Right cardiac atrium (tissue), 5 donors: ENCODE measurements at places on chromosomes 11 and 22. TPM values are rescaled to one million over a fixed set of nuclear protein-coding genes. Genes with fewer than 3 reads are reported as not detected.

The RPLP2 gene
- 1,126 TPM for total RNA-seq

- peak; percentile 83 for DNase-seq
Measured at GRCh38 chr11:34358258-34358727, 483 bp upstream of the ABTB2 start.

DNA sequence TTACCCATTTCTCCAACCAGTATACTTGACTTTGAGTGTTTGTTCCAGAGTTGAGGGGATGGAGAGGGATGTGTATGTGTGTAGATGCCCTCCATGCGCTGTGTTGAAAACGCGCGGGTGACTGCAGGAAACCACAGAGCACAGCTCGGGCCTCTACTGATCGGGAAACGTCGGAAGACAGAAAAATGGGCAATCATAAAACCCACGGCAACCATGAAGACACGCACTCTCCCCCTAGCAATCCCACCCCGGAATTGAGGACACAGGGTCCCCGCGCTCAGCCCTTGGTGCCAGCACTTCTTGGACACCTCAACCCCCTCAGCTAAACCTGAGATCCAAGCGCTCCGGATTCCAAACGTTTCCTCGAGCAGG lies 251 bp upstream of the UQCC3 start:
- no peak for DNase-seq

GRCh38 chr11:1382831-1383607 lies 6.7 kb upstream of the BRSK2 start:
- DNase-seq, result peak; percentile 87

- no peak for DNase-seq
Measured at GRCh38 chr22:46299101-46299500, 2.4 kb downstream of the GTSE1 start.

GRCh38 chr11:130571519-130571918 lies 123.1 kb downstream of the ADAMTS15 start:
- DNase-seq, result no peak

DNA sequence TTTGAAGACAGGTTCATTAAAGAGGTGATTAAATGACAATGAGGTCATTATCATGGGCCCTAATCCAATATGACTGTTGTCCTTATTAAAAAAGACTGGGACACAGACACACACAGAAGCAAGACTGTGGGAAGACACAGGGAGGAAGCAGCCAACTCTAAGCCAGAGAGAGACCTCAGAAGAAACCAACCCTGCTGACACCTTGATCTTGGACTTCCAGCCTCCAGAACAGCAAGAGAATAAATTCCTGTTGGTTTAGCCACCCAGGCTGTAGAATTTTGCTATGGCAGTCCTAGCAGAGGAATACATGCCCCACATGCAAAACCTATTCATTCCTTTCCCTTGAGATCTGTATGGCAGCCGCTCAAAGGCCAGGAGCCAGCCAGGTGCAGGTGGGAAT lies 35.6 kb upstream of the CACNG2 start:
- DNase-seq, result no peak

GRCh38 chr22:50267591-50268390 lies 2.4 kb downstream of the MAPK11 start:
- DNase-seq, result peak; percentile 74

The FAM227A gene
- total RNA-seq, result 1.2 TPM

- DNase-seq, result no peak
Measured at GRCh38 chr22:16963189-16963945, 44.7 kb downstream of the GAB4 start.

DNA sequence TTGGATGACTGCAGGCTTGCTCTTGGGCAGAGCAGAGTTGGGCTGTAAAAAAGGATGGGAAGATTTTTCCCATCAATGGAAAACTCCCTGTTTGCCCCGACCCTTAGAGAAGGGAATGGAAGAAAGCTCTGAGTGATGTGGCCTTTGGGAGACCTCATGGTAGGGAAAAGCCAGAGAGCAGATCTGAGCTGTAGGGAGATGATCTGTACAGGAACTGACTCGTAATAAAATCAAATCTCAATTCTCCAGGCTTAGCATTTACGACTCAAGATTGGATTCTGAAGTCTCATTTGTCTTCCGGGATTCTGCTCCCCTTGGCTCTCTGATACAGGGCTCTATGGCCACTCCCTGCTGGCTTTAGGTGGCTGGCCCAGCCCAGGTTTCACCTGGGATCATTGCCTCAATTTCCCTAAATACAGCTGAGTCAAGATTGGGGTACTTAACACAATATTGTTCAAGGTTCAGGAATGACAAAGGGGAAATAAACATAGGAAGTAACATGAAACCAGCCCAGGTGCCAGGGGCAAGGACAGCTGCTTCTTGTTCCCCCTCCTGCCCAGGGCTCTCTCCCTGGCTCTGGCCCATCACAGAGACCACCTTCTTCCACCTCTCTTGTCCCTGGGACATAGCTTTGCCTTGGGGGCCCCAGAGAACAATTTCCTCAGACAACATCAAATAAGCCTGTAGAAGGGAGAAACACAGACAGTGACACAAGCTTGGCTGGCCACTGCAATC lies 38.4 kb upstream of the THY1 start:
- no peak for DNase-seq

GRCh38 chr22:44460691-44461375 lies 37.2 kb downstream of the RTL6 start:
- DNase-seq, result no peak

- DNase-seq, result no peak
Measured at GRCh38 chr11:40508303-40508702, 951.1 kb downstream of the LRRC4C start.

- peak; percentile 63 for DNase-seq
Measured at GRCh38 chr11:64258946-64259532, 7.7 kb downstream of the PLCB3 start.

- DNase-seq, result no peak
Measured at GRCh38 chr11:121082219-121082618, 18.8 kb upstream of the TECTA start.

The DCHS1 gene
- 16.6 TPM for total RNA-seq

The TRIM51G gene
- total RNA-seq, result not detected

- DNase-seq, result no peak
Measured at GRCh38 chr11:59010708-59011107, 71.4 kb downstream of the GLYATL1 start.

- no peak for DNase-seq
Measured at GRCh38 chr11:113417428-113417827, 29.8 kb downstream of the ANKK1 start.

GRCh38 chr11:130916238-130916855 lies at the start of gene SNX19:
TSS of gene SNX19 (minus strand) at chr11:130916479. CDS start at chr11:130915939, 540 bp downstream.
- DNase-seq, result peak; percentile 98

GRCh38 chr22:37336579-37336978 lies 54.3 kb downstream of the CYTH4 start:
- DNase-seq, result no peak

The IGF2 gene
- 40.2 TPM for total RNA-seq

DNA sequence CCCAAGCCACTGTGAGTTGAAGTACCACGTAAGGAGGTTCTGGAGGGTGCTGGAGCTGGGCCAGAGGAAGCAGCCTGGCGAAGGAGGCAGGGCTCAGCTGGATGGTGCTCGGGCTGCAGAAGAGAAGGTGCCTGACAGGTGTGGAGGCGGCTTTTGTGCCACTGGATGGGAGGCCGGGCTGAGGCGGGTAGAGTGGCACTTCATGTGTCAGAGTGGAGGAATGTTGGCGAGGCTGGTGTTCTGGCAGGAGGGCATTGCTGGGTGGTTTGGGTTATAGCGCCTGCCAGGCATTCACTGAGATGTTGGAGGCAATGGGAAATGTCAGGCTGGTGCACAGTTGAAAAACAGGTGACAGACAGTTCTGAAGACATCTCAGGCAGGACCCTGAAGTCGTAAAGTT lies 24.2 kb downstream of the UBE2L3 start:
- peak; percentile 66 for DNase-seq

DNA sequence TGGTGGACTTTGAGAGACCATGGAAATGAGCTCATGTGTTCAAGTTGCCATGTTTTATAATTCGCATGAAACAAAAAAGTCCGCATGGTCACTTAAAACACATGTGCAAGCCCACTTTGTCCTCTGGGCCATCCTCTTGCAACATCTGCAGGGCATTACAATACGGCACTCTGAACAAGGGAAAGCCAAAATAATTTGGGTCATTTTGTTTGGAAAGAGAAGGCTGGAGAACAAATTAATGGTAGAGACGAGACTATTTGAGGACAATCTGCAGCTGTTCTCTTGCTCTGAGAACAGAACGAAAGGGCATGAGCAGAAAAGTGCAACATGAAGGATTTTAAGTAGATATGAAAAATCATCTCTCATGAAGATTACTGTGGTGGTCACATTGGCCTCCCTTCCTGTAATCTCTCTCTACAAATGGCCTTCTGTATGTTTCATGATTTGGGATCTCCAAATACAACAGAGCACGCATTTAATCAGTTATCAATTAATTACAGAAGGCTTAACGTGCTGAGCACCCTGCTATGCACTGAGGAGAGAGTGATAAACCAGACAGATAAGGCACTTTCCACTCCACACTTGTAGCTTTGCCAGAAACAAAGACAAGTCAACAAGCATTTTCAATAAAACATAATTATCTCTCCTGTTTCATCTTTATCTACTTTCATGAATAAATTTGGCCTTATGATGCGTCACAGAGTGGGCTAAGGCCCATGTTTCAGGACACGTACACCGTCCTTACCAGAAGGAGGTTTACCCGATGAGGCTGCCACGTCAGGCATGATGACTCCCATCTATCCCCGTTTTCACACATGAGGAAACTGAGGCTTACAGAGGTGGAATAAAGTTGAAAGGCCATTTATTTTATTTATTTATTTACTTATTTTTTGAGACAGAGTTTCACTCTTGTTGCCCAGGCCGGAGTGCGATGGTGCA lies 384.1 kb downstream of the LARGE1 start:
- DNase-seq, result no peak

The BCO2 gene
- 147 TPM for total RNA-seq

DNA sequence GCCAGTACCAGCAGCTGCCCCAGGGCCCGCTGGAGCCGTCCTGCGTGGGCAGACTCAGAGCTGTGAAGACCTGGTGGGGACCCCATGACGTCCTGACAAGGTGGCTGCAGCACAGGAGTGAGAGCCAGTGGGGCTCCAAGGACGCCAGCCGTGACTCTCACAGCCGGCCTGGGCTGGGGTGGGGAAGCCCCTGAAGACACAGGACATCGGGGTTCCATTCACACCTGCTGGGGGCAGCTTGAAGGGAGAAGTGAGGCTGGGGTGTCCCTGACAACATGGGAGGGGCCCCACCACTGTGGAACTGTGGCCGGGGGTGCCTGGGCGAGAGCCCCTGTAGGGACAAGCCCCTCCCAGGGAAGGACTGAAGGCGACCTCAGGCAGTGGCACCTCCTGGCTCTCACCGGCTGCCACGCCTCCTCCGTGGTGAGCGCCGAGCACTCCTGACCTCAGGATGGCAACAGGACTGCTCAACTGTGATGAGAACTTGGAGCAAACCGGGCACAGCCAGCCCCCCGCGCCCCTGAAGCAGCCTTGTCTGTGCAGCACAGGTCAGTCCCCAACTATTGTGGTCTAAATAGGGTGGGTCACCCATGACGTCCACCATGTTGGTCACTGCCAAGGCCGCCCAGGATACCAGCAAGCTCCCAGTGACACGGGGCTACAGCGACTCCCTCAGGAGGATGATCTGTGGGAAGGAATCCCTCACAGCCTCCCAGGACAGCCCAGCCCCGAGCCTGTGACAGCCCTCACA lies 22.7 kb upstream of the IL17REL start:
- no peak for DNase-seq

The APOL4 gene
- not detected for total RNA-seq

The CRYBB3 gene
- total RNA-seq, result not detected

GRCh38 chr11:28730889-28731288 lies 622.7 kb downstream of the METTL15 start:
- DNase-seq, result no peak

- DNase-seq, result no peak
Measured at GRCh38 chr11:108618529-108618928, 25.0 kb upstream of the EXPH5 start.

DNA sequence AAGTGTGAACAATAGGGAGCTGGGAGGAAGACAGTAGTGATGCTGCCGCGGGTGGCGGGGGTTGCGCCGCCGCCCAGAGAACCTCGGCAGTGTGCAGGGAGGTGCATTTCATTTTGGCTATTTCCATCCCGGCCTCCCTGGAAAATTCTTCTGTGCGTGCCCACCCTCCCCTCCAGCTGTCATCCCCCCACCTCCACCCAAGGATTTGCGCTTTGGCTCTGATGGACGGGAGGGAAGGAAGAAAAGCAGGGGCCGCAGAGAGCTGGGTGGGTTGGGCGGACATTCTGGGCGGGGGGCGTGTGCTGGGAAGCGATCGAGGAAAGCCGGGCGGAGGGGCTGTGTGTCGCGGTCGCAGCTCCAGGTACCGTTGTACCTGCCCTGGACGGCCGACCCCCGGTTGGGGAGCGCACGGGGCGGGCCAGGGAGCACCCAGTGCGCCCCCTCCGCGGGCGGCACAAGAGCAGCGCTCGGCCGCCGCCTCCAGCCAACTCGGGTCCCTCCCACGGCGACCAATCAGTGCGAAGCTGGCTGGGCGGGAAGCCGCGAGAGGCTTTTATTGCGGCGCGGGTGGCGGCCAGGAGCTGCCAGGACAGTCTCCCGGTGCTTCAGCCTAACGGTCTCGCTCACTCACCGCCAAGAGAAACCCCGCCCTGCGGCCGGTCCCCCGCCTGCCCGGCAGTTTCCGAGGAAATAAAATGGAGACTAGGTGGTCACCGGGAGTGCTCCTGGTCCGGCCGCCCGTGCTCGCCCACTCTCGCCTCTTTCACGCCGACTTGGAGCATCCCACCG lies 1.6 kb downstream of the NCAM1 start:
- peak; percentile 90 for DNase-seq

DNA sequence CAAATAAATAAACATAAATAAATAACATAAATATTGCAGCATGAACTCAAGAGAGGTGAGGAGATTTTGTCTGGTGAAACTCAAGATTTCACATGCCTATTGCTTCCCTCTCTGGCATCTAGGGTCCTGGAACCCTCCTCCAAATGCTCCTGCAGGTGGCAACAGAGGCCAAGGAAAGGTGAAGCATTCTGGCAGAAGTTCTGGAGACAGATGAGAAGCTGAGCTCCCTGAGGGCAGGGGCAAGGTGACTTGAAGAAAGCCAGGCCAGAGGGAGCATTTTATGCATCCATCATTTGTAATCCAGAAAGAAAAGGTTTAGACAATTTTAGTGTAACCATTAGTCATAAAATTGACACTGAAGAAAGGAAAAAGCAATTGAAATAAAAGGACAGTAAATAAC lies 64.9 kb downstream of the ENDOD1 start:
- DNase-seq, result peak; percentile 47

GRCh38 chr22:18024276-18024939 lies at the start of gene MICAL3:
TSS of gene MICAL3 (minus strand) at chr22:18024561. CDS start at chr22:17906812, 117,749 bp downstream.
- peak; percentile 85 for DNase-seq

The PHOX2A gene
- not detected for total RNA-seq

The DSCAML1 gene
- total RNA-seq, result 0.45 TPM

The CELF1 gene
- total RNA-seq, result 70.7 TPM

The KRTAP5-11 gene
- not detected for total RNA-seq

DNA sequence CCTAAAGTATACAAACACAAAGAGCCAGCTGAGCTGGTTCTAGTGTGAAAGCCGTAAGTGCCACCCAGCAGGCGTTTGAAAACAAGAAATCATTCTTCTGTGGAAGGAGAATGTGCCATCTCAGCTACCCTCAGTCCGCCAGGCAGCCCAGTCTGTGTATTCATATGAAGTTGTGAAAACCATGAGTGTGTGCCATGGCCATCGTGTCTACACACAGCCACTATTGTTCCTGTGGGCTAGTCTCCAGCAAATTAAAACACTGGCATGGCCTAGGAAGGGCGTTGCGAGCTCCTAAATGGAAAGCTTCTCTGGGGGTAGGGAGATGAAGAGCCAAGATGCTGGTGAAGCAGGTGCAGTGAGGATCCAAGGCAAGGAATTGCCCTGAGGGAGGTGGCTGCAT lies 51.5 kb upstream of the HORMAD2 start:
- DNase-seq, result no peak
